Renal cortex interstitium (tissue), 15 donors: ENCODE measurements at places on chromosomes 1 and 21.

DNA sequence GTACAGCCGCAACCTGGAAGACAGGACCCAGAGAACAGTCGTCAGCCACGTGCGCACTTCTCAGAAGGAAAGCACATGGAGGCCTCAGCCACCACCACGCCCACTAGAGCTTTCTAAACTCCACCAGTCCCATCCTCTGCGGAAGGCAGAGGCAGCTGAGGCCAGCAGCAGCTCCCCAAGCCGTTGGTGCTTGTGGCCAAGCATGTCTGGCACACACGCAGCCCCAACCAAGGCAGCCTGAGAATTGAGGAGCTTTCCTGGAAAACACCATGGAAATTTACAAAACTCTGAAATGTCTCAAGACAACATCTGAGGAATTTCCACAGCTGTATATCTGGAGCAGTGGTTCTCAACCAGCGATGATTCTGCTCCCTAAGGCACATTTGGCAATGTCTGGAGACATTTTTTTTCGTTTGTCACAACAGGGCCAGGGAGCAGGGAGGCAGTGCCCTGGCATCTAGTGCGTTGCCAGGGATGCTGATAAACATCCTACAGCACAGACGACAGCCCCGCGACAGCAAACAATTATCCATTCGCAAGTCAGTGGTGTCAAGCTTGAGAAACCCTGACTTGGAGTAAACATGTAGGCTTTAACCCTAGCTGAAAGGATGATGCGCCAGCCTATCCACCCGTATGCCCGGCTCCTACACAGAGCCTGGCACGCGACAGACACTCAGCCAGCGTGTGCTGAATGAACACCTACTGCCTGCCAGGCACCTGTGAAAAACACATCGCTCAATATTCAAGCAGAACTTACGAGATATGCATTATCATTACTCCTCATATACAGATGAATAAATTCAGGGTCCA, 24.7 kb downstream of the NPHP4 start:
- no peak for DNase-seq

DNA sequence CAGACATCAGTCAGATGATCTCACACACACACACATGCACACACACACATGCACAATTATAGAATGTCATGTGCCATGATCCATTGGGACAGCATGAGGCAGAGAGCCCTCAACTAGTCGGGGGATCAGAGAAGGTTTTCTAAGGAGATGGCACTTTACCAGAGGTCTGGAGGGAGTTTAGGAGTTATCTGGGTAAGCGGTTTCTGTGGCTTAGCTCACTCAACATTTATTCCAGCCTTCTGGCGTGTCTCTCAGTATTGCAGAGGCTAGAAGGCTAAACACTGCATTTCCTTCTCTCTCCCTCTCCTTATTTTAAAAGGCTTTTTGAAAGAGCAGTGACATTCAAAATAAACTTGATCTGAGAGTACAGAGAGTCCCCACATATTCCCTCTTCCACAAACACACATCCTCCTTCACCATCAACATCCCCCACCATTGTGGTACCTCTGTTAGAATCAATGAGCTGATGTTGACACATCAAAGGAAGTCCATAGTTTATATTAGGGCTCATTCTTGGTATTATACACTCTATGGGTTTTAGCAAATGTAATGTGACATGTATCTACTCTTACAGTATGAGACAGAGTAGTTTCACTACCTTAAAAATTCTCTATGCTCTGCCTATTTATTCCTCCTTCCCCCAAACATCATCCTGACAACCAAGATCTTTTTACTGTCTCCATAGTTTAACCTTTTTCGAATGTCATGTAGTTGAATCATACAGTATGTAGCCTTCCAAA, 9.0 kb upstream of the PLA2G2A start:
- no peak for DNase-seq

- DNase-seq, result no peak
Measured at GRCh38 chr1:168229893-168230292, 4.1 kb downstream of the SFT2D2 start.

DNA sequence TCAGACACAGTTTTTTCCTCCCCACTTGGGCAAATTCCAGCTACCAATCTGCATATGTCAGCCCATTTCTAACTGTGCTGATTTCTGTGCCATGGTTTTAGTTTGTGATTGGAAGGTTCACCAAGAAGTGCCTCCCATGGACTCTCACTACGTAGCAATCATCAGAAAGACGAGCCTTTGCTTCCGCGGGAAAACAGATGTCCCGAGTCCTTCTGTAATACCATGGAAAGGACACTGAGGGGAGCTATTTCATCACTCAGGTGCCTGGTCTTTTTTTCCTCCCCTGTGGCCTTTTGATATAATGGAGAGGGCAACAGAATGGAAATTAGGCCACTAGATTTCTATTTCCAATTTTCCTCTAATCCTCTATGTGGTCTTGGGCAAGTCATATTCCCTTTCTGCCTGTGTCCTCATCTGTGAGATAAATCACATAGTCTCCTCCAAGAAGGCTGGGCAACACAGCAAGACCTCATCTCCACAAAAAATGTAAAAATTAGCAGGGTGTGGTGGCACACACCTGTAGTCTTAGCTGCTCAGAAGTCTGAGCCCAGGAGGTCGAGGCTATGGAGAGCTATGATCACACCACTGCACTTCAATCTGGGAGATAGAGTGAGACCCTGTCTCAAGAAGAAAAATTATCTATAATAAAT, 24.8 kb downstream of the LEMD1 start:
- no peak for DNase-seq

GRCh38 chr1:28104866-28105467, 16.6 kb upstream of the EYA3 start:
- no peak for DNase-seq

- DNase-seq, result no peak
Measured at GRCh38 chr1:11869104-11869503, 10.4 kb upstream of the NPPB start.

- no peak for DNase-seq
Measured at GRCh38 chr1:184672013-184672726, 82.5 kb downstream of the EDEM3 start.

DNA sequence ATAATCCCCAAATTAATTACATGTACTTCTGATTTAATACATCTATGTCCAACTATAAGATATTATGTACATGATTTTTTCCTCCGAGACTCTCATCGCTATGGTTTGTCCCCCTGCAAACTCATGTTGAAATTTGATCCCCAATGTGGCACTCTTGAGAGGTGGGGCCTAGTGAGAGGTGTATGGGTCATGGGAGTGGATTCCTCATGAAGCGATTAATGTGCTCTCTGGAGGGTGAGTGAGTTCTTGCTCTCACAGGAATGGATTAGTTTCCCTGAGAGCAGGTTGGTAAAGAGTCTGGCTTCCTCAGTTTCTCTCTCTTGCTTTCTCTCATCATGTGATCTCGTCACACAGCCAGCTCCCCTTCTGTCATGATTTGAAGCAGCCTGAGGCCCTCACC, 16.1 kb downstream of the HSF2BP start:
- DNase-seq, result no peak

DNA sequence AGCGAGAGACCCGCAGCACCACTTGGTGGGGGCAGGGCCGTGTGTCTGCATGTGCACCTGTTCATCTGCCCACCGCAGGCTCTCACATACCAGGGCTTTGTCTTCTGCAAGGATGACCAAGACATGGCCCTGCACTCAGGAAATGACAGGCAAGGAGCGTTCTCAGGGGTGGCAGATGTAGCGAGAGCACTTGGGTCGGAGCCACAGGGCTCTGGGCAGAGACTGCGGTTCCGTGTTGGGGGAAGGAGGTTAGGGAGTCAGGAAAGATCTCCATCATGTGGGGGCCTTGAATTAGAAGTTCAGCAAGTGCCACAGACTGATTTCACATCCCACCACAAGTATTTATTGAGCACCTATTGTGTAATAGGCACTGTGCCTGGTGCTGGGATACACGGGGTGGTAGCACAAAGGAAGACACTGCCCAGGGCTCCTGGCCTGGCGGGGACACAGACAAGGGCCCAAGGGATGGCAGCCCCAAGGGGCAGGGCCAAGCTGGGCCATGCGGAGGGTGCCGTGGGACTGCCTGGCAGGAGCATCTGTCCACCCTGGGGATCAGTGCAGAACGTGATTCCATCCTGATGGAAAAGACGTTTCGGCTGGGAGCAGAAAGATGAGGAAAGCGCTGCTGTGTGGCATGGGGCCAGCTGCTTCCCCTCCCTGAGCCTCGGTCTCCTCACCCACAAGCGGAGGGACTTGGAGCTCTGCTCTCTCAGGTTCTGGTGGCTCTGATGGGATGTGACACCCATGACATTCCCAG, 11.4 kb upstream of the SPSB1 start:
- no peak for DNase-seq

GRCh38 chr1:44239331-44239960, 26.2 kb downstream of the DMAP1 start:
- no peak for DNase-seq

- DNase-seq, result no peak
Measured at GRCh38 chr1:180953291-180954004, 40.8 kb downstream of the KIAA1614 start.

GRCh38 chr21:15001113-15001512, 63.7 kb downstream of the NRIP1 start:
- DNase-seq, result no peak

- DNase-seq, result no peak
Measured at GRCh38 chr1:37473431-37474045, 842 bp upstream of the ZC3H12A start.

DNA sequence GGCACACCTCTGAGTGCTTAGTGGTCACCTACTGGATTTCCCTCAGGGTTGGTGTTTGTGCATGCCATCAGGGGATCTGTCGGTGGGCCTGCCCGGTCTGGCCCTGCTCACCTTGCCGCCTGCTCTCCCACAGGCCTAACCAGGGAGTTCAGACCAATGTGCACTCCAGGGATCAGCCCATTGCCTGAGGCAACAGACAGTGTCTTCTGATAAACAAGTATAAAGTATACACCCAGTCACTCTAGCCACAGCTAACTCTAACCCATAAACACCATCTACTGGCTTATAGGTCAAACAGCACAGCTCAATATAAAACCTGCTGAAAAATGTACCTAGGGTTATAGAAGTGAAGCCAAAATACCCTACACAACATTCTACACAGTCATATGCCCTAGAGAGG, 1300.0 kb downstream of the PLA2G4A start:
- no peak for DNase-seq

GRCh38 chr1:107523061-107523460, 382.2 kb downstream of the NTNG1 start:
- DNase-seq, result no peak

- no peak for DNase-seq
Measured at GRCh38 chr1:71919811-71920509, 362.4 kb downstream of the NEGR1 start.

DNA sequence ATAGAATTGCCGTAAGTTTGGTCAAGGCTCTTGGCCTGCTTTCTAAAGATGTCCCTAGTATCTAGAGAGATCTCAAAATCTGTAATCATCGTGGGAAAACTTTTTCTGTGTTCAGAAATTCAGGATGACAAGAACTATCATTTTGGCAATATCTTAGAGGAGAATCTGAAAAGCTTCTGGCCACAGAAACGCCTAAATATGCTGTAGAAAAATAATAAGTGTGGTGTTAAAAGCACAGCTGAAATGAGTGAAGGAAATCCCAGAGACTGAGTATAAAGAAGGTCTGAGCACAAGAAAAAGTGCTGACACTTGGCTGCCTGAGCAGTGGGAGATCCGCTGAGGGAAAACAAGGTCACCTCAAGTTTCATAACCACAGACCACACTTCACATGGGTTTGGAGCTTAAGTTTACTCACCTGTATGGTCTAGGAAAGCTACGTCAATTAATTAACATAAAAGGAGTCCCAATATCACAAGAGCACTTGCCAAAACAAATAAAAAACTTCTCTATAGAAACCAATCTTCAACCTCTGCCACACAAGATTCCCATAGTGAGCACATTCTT, 235.2 kb upstream of the IRF2BP2 start:
- DNase-seq, result no peak

DNA sequence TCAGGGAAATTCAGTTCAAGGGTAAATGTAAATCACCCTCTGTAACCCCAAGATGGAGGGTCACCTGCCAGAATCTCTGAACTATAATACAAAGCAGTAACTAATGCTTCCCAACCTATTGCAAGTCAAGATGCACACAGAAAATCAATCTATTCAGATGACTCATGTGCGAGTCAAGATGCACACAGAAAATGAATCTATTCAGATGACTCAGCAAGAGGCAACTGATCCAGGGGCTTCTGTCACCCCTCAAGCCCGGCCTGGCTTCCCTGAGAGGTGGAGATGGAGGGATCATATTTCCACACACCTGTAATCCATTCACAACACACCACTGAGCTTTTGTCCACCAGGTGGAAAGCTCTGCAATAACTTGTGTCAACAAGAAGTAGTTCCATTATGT, 17.4 kb upstream of the HIVEP3 start:
- DNase-seq, result no peak

DNA sequence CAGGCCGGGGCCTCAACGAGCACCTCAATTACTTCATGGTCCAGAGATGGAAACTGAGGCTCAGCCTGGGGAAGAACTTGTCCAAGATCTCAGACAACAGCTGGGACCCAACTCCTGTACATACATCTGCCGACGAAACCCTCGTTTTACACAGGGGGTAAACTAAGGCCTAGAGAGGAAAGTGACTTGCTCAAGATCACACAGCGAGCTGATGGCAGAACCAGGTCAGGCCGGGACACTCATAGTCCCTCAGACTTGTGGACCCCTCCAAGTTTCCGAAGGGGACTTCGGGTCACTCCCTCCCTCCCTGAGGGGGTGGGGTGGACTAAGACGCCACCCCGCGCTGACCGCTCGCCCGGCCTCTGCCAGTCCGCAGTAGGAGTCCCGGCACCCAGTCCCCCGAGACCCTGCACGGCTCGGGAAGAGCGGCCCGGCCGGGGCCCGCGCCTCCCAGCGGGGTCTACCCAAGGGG, 430 bp downstream of the WASF2 start:
- no peak for DNase-seq

- DNase-seq, result no peak
Measured at GRCh38 chr1:231093156-231093922, 53.3 kb upstream of the FAM89A start.

- no peak for DNase-seq
Measured at GRCh38 chr1:241767737-241768136, 80.3 kb upstream of the EXO1 start.

DNA sequence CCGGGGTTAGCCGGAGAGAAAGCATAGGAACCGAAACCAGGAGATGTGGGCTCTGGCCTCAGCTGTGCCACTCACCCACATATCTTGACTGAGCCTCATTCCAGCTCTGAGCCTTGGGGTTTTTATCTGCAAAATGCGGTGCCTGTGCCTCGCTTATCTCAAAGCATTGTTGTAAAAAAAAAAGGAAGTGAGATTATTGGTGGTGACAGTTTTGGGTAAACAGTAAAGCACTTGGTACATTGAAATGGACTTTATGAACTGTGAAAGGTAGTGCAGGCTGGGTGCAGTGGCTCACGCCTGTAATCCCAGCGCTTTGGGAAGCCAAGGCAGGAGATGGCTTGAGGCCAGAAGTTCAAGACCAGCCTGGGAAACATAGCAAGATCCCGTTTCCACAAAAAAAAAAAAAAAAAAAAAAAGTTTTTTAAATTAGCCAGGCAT, 3.8 kb downstream of the PTAFR start:
- no peak for DNase-seq

GRCh38 chr1:155012776-155013602, 10.4 kb downstream of the ZBTB7B start:
- DNase-seq, result no peak

- no peak for DNase-seq
Measured at GRCh38 chr1:188872376-188872775, 1605.3 kb downstream of the BRINP3 start.

GRCh38 chr1:190144650-190145049, 333.0 kb downstream of the BRINP3 start:
- no peak for DNase-seq

- peak; percentile 81 for DNase-seq
Measured at GRCh38 chr1:149888247-149888998, 10.9 kb upstream of the BOLA1 start.
